ENCODE measurements at places on chromosomes 2 and 18.

DNA sequence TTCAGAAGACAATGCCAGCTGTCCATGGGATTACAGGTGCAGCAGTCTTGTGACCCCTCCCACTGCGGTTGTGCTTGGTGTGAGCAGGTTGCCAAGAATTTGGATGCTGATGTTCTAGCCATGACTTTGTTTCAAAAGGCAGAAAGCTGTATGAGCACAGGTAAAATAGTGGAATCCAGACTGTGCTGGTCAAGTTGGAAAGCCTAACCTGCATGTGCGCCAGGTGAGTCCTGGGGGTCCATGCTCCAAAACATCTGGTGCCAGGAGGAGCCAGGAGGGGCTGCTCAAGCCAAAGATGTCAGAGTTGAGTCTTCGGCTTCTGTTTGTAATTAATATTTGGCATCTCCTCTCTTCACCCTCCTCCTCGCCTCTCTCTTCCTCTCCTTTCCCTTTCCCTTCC is 330.1 kb downstream of the MYCN start:
- DNase-seq: no peak

- DNase-seq: no peak
Observed at GRCh38 chr2:111919365-111919764, 21.0 kb downstream of the MERTK start.

DNA sequence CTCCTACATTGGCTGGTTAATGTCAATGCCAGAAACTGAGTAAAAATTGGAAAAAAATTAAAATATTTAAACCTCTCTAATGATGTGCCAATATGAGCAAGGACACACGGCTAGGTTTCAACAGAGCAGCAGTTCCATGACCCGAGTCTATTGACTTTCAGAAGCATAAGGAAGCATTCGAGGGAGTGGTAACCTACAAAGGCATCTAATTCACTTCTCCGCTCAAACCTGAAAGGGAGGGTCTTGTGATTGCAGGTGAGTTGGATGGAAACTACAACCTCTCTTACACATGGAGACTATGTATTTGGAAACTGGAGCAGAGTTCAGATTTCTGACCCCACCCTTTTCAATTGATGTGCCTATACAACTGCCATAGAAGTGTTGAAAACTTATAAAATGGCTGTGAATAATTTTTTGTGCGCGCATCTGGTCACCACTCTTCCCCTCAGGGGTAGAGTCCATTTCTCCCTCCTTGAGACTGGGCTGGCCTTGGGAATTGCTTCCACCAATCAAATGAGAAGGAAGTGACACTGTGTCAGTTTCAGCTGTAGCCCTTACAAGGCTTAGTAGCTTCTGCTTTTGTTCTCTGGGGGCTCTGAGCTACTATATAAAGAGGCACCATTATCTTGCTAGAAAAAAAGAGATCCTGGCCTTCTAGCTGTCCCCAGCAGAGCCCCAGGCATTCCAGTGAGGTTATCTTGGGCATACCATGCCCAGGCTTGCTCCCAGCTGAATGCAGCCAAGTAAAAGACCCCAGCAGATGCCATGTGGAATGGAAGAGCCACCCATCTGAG is 278.0 kb downstream of the EPHA4 start:
- no peak for DNase-seq

GRCh38 chr2:8623576-8623957 is 58.3 kb upstream of the ID2 start:
- no peak for DNase-seq

- no peak for DNase-seq
Observed at GRCh38 chr18:75064513-75064905, 144.4 kb downstream of the PTGR3 start.

- DNase-seq: no peak
Observed at GRCh38 chr2:71589763-71590162, 136.4 kb downstream of the DYSF start.

DNA sequence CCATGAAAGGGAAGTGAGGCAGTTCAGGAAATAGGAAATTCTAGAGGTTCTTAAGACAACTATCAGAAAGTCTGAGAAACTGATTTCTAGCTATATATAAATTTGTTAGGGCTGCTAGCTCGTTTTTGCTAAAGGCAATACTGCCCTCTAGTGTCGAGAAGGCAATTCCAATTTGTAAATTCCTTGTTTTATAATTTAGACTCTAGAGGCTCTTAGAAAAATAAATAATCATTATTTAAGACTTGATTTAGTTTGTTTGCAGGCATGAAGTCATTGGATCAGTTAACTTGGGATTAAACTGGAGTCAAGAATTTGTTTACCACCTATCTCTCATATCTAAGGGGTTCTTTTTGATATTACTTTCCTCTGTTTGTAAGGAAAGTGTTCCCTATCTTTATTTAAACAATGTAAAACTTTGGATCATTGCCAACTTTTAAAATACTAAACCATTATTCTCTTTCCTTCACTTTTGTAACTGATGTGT is 66.2 kb downstream of the ACVR2A start:
- no peak for DNase-seq

DNA sequence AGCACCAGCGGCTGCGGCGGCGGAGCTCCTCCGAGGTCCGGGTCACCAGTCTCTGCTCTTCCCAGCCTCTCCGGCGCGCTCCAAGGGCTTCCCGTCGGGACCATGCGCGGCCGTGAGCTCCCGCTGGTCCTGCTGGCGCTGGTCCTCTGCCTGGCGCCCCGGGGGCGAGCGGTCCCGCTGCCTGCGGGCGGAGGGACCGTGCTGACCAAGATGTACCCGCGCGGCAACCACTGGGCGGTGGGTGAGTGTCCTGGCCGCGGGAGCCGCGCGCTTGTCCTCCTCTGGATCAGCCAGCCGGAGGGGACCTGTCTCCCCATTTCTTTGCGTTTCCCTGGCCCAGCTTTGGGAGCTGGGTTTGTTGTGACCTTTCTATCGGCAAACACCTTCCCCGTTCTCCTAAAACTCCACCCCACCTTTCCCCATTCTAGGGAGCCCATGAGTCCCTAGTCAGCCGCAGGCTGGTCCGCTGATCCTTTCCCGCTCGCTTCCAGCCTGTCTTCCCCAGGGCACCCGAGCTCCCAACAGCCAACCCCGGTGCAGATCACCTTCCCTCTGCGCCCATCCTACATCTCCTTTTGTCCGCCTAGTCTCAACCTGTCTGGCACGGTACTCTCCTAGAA is 316 bp downstream of the GRP start:
- no peak for DNase-seq

DNA sequence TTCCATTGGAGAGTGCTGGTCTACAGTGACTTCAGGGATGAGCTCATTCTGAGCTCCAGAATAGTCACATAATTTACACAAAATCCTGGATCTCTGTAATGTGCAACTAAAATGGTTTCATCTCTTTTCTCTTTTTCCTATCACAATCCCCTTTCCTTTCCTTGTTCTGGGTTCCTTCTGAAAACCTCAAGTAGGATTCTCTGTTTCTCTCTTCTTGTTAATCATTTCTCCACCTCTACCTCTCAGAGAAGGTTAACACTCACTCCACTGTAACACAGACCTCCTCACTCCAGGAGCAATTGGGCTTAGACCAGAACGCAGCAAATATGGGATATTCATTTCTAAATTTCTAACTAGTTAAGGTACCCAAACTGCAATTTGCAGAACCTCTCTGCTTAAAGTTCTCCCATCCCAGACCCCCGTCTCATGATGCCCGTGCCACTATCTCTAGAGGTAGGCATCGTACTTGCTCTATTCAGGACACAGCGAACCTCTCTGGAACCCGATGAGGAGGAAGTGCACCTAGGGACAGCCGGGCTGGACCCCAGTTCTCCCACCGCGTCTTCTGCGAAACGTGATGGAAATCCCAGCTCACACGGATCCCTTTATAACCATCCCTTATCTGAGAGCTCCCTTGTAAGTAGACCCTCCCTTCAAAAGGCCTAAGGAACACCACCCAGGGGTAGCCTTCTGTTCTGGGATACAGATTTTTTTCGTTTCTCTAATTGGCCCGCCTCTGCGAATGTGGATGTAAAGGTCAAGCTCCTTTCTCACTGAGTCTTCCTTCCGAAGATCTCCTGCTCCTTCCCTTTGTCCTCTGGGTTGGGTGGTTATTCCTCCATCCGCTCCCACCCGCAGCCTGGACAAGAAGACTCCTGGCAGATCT is 1.3 kb downstream of the FOXI3 start:
- DNase-seq: no peak

GRCh38 chr2:238922435-238922834 is 74.5 kb downstream of the TWIST2 start:
- DNase-seq: no peak

- DNase-seq: no peak
Observed at GRCh38 chr2:21367421-21367820, 243.7 kb downstream of the TDRD15 start.

DNA sequence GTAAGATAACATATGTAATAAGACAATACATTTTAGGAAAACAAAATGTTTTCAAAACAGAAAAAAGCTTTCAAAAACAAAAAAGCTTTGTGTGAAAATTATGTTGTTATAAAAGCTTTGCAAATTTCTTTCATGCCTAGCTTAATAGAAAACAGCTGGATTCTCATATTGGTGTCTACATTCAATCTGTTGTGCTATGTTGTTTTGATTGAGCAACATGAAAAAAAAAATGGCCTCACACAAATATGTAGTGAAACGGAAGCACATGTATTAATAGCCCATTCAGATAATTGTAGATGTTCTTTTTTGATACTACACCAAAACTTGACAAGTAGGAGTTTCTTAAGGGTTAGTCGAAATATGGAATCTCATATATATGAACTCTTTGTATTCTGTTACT is 197.5 kb downstream of the ZEB2 start:
- no peak for DNase-seq

GRCh38 chr2:9760069-9760901 is 83.0 kb upstream of the TAF1B start:
- no peak for DNase-seq

DNA sequence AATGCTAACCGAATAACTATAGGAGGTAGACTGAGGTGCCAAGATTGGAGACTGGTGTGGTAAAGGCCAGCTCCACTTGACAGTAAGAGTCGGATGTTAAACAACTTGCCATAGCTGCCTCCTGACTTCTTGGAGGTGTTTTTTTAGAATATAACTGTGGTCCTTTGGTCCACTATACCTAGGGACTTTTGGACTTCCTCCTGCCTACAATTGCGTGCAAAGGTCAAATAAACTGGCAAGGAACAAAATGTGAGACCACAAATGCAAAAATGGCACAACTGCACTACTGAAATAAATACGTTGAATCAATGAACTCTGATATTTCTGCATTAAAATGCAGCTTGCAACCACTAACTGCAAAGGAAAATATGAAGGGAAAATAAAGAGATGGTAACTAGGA is 338.6 kb downstream of the NRXN1 start:
- no peak for DNase-seq

All from hypothalamus (tissue), 51 donors.